ENCODE measurements at places on chromosomes 16 and 17. TPM values are rescaled to one million over a fixed set of nuclear protein-coding genes. Genes with fewer than 3 reads are reported as not detected.

NPIPB2 gene
- polyA plus RNA-seq = 1.8 TPM

PDF gene
- polyA plus RNA-seq = 2.5 TPM

GRCh38 chr17:10549096-10549842 lies at the start of gene MYH2:
TSS of gene MYH2 (minus strand) at chr17:10549658. CDS start at chr17:10547920, 1,738 bp downstream.
- no peak for DNase-seq

DNA sequence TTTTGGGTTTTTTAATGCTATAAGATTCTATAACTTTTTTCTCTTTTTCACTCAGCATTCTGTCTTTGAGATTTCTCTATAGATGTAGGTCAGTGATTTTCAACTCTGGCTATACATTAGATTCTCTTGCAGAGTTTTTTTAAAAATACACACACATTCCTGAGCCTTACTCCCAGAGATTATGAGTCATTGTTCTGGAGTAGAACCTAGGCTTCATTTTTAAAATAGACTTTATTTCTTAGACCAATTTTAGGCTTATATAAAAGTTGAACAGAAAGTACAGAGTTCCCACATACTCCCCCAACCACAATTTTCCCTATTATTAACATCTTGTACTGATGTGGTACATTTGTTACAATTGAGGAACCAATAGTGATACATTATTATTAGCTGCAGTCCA lies 63.3 kb downstream of the CYB561 start:
- DNase-seq = no peak

- peak; percentile 69 for DNase-seq
Observed at GRCh38 chr17:48131216-48131824, 23.8 kb downstream of the SNX11 start.
